ENCODE measurements at places on chromosomes 5 and 9.

GRCh38 chr5:76483433-76483832 lies 80.3 kb downstream of the IQGAP2 start:
- DNase-seq: no peak

GRCh38 chr5:138947780-138948179 lies 72.6 kb upstream of the LRRTM2 start:
- DNase-seq: no peak

GRCh38 chr9:99921875-99922710 lies 15.6 kb downstream of the STX17 start:
- no peak for DNase-seq

DNA sequence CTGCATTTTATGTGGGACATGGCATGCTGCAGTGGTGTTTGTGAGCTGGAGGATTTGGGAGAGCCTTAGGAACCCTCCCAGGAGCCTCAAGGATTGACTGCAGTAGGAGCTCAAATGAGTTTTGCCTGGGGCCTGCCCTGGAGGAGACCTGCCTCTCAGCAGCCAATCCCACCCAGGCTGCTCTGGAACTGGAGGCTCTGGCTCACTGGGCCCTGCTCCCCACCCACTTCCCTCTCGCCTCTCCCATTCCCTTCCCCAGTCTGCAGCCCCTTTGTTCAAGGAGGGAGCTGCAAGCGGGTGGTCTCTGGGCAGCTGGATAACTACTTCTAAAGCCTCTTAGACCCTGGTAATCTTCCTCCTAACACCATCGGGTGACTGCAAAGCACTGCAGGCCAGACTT lies 24.2 kb downstream of the KCNIP1 start:
- DNase-seq: no peak

All from T-helper 22 cell (primary cell).